Activated CD4-positive, alpha-beta T cell treated with anti-CD3 and anti-CD28 coated beads for 48 hours (primary cell): ENCODE measurements at places on chromosomes 1 and 21.

DNA sequence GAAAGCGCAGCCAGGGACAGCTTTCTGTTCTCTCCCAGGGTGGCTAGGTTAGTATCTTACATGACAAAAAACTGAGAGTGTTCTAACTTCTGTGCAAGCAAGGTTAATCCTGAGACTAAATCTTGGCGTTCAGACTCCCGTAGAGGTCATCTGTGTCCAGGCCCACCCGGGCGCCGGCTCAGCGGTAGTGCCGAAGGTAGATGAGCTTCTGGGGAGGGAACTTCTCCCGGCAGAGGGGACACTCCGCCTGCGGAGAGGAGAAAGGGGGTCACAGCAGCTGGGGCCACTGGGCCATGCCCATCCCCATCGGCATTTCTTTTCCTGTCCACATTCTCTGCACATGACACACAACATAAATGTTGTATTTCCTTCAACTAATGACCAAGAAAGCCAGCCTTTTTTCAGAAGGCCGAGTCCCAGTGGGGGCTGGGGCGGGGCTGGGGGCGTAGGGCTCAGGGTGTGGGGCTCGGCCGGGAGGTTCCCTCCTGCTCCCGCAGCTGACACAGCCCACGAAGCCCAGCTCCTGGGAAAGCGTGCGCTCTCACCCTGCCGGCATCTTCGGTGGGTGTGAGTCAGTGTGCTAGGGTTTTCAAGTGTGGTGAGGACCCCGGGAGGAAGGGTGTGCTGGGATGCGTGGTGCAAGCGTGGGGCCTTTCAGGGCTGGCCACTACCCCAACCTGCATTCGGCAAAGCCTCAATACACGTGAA lies 6.6 kb downstream of the PEX10 start:
- DNase-seq: no peak

- DNase-seq: no peak
Observed at GRCh38 chr1:75338616-75339483, 204.7 kb downstream of the LHX8 start.

DNA sequence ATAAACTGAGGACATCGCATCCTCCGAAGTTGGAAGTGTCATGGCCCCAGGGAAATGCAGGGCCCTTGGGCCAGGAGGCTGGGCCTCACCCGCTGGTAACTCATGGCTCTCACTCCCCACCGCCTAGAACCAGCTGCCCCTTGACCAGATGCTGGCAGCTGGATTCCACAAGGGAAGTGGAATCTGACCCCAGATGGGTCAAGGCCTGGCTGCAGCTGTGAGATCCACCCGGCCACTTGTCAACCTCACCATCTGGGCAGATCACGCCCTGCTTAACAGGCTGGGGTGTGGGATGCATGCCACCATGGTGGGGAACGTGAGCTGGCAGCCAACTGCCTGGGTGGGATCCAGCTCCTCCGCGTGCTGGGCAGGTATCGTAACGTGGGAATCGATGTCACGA lies 25.5 kb downstream of the KCNAB2 start:
- DNase-seq: no peak

GRCh38 chr1:27406362-27406680 lies 13.9 kb downstream of the GPR3 start:
- no peak for DNase-seq

DNA sequence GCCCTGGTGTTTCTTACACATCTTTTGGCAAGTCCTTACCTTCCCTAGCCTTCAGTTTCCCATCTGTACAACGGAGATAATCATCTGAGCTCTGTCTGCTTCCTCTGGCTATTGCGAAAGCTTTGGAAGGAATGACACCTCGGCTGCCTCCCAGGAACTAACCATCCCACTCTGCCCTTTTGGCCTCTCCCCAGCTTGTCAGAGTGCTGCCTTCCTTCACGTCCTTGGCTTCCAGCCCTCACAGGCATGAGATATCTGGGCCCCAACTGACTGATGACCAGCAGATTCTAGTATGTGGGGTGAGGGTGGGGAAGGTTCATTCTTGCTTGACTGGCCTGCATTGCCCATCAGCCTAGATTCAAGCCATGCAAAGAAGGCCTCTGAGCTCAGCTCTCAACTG lies 253.1 kb upstream of the FGGY start:
- DNase-seq: no peak

DNA sequence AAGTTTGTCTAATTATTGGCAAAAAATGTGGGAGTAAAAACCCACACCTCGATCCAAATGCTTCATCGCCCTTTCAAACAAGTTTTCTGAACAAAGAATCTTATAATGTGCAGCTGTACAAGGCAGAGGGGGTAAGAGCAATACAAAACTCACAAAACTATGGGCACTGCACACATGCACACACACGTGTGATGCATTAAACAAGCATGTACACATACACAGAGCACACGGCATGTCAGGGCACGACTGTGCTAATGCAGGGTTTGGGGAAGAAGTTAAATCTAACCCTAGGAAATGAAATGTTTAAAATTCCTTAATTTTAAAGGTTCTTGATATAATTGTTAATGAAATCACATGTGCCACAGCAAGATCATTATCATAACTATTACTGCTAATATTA lies 264.0 kb downstream of the SEC16B start:
- DNase-seq: no peak

GRCh38 chr1:28172713-28173150 lies 3.8 kb downstream of the PTAFR start:
- peak; percentile 52 for DNase-seq

DNA sequence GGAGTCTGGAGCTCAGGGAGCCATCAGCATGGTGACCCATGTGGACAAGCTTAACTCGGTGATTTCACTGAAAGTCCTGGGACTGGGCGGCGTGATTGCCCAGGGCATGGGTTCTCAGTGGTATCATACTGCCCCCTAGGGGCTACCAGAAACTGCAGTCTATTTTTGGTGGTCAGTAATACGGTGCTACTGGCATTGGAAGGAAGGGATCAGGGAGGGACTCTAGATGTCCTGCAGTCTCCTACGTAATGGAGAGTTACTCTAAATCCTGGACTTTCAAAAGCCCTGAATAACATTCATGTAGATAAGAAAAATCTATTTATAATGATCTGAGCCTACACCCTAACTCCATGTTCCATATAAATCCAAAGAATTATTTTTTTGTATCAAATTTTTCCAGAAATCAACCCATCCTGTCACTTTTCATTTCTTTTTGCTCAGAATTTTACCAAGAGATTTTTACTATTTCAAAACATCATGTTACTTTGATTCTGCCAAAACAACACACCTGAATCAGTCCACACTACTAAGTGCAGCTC lies 37.3 kb downstream of the PABPC4 start:
- peak; percentile 49 for DNase-seq

DNA sequence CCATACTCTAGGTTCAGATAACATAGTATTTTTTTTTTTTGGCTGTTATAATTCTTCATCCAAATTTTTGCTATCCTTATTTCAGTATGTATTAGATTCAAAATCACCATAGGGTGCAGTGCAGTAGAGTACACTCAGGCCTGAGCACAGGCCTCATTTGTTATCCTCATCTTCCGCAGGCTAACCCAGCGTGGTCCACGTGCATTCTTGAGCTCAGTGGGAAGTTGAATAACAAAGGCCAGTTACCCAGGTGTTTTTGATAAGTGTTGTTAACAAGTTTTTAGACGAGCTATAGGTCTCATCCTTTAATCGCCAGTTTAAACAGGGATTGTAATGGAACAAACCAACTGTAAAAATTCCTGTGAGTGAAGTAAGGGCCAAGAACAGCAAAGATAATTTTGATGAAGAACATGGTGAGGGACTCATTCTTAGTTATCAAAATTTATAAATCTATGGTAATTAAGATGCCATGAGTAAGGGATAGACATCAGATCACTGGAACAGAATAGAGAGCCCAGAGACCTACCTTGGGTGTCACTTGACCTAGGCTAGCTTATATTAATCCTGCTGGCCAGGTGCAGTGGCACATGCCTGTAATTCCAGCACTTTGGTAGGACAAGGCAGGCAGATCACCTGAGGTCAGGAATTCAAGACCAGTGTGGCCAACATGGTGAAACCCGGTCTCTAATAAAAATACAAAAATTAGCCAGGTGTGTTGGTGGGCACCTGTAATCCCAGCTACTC lies 22.0 kb downstream of the FLVCR1 start:
- no peak for DNase-seq

DNA sequence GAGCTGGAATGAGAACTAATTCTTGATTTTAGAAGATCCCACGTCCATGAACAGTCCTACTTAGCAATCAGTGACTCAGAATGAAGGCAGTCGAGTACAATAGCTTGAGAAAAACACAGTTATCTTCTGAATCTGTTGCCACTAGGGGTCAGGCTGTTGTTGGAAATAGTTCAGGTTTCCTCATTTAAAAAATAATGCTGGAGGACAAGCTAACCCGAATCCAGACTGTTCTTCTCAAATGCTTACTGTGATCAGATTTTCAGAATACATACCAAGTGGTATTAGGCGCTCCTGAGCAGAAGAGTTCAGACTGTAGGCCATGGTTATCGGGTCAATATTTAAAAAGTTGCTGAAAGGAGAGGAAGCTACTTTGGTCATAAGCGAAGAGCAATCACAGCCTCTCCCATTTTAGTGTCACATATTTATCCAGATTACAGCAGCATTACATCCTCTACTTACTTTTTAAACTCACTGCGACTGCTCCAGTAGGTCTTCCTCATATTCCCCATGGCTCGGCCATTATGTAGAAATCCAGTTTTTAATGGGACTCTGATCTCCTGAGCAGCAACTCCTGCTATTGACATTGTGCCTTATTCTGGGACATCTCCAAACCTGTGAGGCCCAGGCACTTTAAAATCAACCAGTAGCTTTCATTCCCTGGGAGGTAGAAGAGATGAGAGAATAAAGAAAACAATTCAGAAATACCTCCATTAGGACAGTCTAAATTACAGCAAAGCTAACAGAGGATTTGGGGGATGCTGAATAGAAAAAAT lies 10.9 kb downstream of the ERRFI1 start:
- DNase-seq: peak; percentile 33

DNA sequence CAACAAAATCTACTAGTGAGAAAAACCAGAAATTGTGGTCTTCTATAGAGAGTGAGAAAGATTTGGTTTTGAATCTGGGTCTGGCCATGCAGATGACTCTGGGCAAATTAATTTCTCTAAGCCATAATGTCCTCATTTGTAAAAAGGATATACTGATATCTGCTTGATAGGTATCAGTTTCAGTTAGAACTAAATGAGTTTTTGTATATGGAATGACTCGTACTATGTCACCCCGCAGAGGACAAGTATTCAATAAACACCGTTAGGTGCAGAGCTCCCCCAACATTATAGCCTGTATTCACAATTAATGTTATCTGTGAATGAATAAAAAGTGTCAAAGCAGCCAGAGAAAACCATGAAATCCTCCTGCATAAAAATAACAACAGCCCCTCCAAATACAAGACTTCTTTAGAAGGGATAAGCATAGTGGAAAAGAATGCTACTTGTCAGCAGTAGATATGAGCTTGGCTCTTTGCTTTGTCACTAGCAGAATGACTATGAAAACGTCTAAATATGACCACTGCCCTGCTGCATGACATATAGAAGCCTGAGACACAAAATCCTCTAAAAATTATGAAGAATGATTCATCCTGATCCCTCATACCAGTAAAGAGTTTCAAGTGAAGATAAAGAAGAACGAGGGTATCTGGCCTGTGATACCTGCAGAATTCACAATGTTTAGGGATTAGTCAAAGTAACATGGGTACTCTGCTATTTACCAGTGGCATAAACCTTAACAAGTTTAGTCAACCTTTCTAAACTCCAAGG lies 17.8 kb downstream of the SCAF4 start:
- no peak for DNase-seq

DNA sequence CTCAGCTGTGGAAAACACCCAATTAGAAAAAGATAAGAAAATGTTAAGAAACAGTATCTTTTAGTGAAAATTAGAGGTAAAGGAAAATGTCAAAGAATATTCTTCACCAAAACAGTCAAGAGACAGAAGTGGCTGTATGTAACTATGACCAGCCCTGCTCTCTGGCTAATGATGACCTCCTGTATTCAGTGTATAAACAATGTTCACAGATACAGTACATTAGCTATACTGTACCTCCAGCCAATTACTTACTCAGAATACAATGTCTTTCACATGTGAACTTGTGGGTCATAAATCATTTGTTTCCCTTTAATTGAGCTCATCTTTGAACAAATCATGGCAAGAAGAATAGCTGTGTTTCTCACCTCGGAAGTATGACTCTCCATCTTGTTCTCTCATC lies 432.0 kb downstream of the LMO4 start:
- DNase-seq: no peak

- no peak for DNase-seq
Observed at GRCh38 chr1:155463865-155464650, 98.5 kb downstream of the ASH1L start.

DNA sequence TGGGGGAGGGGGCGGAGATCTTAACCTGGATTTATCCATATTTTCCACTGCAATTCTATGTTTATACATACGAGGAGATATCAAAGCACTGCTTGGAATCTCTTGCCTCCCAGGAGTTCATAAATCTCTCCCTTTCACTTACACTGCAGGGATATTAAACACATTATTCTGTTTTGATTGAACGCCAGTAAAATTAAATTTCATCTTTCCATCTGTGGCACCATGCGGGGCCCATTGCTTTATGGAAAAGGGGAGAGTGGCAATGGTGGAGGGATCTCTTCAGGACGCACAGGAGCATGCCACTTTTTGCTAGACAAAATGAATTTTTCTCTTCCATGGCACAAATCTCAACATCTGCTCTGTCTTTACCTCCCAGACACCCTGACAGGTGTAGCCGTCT lies 648.0 kb upstream of the PLXNA2 start:
- no peak for DNase-seq

GRCh38 chr1:215595231-215595630 lies 28.1 kb downstream of the KCTD3 start:
- DNase-seq: no peak

DNA sequence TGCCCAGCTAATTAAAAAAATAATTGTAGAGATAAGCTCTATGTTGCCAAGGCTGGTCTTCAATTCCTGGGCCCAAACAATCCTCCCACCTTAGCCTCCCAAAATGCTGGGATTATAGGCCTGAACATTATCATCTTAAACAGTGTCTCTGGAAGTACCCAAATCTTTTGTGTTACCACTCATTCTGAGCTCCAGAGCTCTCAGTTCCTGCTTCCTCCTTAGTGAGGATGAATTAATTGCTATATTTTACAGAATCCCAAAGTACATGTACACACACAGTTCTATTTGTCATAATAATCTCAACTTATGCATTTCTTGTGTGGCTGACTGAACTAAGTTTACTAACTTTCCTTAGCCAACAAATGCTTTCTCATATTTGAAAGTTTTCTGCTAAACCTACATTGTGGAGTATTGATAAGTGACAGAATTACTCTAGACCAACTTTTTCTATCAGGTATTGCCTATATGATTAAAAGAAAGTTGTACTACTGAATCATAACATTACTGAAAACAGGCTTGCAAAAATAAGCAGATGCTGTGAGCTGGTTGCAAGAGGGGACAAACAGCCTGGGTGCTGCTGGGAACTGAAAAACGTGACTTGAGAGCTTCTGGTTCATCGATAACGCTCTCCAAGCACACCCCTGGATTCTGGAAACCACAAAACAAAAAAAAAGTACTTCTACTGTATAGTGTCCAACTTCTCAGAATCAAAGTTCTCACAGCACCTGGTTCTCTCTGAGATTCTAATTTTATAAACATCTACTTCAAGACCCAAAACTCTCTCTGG lies 15.3 kb downstream of the VAV3 start:
- peak; percentile 23 for DNase-seq
